ENCODE measurements at places on chromosomes 2 and 18.
A peak's percentile ranks its signal among the peaks of the same experiment; 100 is the strongest.

DNA sequence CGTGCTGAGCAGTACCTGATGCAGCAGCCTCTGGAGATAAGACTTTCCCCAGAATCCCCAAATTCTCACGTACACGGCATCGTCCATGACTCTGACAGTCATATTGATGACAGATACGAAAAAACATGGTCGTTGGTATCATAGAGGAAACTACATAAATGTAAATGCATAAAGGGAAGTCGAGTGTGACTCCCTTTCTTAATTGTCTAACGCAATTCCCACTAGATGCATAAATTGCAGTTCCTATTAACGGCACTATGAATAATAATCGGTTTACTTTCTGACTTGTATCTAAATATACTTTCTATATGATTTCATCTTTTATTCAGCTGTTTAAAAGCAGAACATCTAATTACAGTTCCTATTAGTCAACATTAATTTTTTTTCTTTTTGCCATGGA, 322.6 kb upstream of the REV1 start:
- no peak for DNase-seq

DNA sequence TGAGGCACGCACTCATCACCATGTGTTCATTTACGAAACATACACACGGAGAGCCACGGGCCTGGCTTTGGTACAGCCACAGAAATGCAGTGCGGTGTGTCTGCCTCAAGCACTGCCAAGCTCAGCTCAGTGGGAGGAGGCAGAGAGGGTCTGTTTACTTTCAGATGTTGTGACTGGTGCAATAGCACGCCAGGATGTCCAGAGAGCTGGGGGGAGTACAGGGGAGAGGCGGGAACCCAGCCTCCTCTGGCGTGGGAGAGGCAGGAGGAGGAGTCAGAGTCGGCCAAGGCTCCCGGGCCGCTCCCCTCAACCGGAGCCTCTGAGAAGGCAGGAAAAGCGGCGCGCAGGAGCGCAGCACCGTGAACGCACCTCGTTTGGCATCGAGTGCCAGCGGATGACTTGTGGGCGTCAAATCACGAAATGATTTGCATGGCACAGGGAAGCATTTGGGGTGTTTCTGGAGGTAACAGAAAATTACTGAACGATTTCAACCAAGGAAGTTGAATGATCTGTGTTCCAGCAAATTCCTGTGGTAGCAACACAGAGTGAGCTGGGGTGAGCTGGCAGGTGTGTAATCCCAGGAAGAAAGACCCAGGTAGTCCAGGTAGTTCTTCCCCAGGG, 143.0 kb downstream of the ZNF516 start:
- DNase-seq = no peak

DNA sequence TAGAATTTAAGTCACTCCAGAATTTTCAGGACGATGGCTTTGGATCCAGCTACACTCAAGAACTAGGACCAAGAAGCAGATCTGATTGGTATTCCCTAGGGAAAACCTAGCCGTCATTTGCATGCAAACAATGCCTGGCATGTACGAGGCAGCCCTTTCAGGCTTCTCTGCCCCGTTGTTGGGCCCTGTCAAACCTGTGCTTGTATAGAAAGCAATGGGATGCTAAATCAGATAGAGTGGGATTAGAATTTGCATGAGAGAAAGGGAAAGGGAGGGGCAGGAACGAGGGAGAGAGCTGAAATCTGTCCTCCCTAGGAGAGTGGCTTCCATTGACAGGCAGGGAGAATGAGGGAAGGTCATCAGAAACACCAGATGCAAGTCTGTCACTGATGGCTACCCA, 28.6 kb downstream of the ARID5A start:
- DNase-seq = peak; percentile 88

DNA sequence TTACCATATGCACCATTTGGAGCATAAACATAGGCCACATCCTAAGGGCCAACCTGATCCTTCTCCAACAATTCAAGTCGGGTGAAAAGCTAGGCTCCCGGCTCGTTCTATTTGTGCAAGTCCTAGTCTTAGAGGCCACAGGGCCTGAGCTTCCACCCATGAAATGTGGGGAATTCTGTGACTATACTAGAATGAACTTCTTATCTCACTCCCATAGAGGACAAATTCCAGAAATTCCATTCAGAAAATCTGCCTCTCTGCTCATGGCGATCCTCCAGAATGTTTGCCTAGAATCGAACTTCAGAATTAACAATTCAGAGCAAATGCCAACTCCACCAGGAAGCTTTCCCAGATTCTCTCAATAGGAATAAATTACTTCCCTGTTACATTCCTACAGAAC, 187.9 kb downstream of the BCL11A start:
- no peak for DNase-seq

DNA sequence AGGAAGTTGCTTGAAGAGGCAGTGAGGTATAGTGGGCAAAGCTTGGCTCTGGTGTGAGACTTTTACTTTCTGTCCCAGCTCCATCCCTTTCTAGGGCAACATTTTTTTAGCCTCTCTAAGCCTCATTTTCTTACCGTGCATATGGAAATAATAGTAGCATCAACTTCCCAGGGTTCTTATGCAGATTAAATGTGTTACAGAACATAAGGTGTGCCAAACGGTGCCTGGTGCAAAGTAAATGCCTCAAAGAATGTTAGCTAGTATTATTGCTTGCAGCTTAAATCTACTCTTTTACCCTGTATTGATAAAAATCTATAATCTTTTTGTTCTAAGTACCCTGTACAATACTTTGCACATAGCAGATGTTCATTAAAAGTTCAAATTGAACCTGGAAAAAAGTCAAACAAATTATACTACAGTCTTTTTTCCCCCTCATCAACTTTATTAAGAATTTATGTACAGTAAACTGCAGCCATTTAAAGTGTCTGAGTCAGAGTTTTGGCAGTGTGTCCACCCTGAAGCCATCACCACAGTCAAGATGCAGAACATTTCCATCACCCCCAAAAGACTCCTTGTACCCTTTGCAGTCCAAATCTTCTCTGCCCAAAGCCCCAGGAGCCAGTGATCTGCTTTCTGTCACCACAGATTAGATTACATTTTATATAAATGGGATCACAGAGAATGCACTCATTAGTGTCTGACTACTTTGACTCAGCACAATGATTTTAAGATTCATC, 10.6 kb downstream of the MAPRE2 start:
- no peak for DNase-seq

- DNase-seq = no peak
Measured at GRCh38 chr18:36572135-36572856, 256.5 kb downstream of the TPGS2 start.

- DNase-seq = no peak
Measured at GRCh38 chr2:221025398-221025797, 546.7 kb downstream of the EPHA4 start.

GRCh38 chr2:215905691-215906090, 107.7 kb downstream of the MREG start:
- no peak for DNase-seq

GRCh38 chr2:130385709-130386108, 29.9 kb downstream of the PTPN18 start:
- DNase-seq = no peak

GRCh38 chr2:3443506-3444084, 64.1 kb downstream of the TRAPPC12 start:
- DNase-seq = no peak

- DNase-seq = no peak
Measured at GRCh38 chr2:100246163-100247145, 75.8 kb downstream of the LONRF2 start.

DNA sequence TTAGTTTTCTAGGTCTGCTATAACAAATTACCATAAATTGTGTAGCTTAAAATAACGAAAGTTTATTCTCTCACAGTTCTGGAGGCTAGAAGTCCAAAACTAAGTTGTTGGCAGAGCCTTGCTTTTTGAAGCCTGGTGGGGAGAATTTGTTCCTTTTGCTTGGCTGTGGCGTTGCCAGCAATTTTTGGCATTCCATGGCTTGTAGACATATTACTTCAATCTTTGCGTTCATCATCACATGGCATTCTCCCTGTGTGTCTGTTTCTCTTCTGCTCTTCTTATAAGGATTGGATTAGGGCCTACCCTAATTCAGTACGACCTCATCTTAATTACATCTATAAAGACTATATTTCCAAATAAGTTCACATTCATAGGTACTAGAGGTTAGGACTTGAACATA, 217.7 kb downstream of the MBD5 start:
- DNase-seq = no peak

- no peak for DNase-seq
Measured at GRCh38 chr2:77395011-77395410, 127.2 kb downstream of the LRRTM4 start.

DNA sequence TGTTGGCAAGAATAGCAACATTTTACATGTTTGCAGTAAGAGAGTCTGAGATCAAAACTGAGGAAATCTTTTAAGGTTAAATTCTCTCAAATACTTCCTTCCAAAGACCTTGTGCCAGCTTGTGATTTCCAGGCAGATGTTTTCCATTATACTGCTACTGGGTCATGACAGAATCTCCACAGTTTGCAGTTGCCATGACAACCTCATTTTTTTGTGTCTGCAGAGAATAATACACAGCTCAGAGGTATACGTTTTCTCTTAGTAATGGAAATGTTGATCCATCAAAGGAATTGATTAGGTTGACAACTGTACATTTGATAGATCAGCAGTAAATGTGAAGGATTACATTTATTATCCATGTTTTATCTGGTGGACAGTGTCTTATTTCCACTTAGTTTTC, 29.1 kb upstream of the CSRNP3 start:
- no peak for DNase-seq

DNA sequence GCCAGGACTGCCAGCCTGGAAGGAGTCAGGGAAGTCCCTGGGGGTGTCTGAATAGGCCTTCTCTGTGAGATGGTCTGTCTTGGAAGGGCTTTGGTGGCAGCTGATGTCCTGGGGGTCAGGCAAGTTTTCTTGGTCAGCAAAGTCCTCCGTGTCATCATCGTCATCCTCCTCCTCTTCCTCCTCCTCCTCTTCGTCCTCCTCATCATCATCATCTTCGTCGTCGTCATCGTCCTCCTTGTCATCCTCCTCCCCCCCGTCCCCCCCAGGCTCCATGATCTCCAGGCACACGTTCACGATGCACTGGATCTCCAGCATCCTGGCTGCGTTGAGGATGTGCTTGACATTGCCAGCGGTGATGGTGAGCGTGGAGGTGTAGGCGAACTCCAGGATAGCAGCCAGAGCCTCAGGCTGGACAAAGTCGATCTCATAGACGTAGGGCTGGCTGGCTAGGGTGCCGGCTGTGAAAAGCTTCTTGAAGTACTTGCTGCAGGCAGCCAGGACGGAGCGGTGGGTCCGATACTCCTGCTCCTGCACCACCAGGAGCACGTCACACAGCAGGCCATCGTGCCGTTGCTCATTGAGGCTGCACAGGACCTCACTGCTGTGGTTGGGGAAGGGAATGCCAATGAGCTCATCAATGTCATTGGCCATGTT, 110.1 kb upstream of the SMAD2 start:
- DNase-seq = no peak

GRCh38 chr2:234680688-234681619, 184.1 kb upstream of the ARL4C start:
- DNase-seq = no peak

GRCh38 chr2:164323978-164324377, 297.3 kb downstream of the GRB14 start:
- DNase-seq = no peak

DNA sequence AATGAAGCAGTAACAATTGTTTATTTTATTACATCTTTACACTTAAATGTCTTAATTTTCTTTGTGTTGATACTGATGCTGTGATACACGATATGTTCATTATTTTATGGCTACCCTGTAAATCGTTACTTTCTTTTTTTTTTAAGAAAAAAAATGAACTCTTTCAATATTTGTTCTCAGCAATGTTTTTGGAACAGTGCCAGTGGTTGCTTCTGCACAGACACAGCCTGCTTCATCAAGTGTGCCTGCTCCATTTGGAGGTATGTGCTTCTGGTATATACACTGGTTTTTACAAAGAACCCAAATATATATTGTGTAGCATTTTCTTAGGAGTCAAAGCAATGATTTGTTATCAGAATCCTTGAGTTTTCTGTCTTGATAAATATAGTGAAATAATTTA, 62.2 kb upstream of the SCYGR2 start:
- DNase-seq = no peak

DNA sequence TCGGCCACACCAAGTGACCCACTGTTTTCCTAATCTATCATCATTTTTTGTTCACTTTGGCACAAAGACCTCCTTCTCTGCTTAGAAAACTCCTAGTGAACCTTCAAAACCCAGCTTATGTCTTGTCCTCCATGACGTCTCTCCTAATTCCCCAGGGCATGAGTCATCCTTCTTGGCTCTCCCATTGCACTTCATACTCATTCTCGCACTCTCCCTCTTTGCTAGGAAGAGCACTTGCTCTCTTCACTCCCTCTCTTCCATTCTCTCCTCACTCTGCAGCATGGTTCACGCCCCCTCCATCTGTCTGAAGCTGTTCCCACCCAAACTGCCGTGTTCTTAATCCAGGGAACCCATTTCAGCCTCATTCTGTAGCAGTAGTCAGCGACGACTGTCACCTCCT, 103.9 kb downstream of the MRO start:
- DNase-seq = no peak

GRCh38 chr18:3340015-3340681, 78.2 kb downstream of the MYL12B start:
- no peak for DNase-seq

DNA sequence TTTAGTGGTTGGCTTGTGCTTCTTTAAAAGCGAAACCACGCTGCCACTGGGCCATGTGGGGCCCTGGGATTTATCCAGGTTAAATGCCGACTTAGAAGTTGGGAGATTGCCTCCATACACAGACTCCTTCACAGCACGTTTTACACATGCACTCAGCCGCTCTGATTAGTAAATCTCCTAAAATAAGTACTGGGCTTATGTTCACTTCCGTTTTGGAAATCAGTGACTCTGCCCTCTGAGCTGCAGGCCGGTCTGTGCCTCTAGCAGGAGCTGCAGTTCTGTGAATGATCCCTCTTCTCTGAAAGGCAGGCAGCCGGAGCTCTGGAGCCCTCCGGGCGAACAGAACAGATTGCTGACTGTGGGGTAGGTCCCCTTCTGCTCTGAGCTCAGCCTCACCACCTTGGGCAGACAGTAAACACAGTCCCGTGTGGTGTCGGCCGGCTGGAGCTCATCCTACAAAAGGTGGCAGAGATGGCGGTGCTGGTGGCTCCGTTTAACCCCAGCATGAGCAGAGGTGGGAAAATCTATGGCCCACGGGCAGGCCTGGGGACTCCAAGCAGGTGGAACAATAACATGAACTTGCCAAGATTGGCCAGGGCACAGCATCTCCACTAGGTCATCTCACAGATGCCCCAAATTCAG, 9.8 kb upstream of the RAB17 start:
- no peak for DNase-seq

DNA sequence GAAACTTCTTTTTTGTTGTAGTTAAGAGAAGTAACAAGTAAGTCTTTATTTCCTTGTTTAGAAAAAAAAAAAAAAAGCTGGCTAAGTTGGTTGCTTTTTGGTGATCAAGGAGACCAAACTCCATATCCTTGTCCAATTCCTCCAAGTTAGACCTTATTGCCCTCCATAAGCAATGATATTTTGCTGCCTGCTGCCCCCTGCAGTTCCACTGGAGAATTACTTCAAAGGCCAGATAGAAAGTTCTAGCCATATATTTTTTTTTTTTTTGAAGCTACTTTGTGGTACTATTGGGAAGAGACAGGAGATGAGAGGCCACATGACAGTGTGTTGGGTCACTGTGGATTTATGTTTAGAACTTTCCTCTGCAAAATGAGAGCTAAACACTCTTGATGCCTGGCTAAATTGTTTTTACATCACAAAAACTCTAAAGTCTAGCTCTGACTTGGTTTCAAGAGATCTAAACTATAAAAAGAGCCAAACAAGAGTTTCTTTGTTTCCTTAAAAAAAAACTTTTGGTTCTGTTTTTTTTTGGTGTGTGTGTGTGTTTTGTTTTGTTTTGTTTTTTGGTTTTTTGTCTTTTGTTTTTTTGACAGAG, 80.7 kb upstream of the RASGRP3 start:
- DNase-seq = no peak

- no peak for DNase-seq
Measured at GRCh38 chr2:216884347-216884746, 24.5 kb upstream of the TNP1 start.
